ENCODE measurements at places on chromosomes 1 and 21. TPM values are rescaled to one million over a fixed set of nuclear protein-coding genes. Genes with fewer than 3 reads are reported as not detected.

DNA sequence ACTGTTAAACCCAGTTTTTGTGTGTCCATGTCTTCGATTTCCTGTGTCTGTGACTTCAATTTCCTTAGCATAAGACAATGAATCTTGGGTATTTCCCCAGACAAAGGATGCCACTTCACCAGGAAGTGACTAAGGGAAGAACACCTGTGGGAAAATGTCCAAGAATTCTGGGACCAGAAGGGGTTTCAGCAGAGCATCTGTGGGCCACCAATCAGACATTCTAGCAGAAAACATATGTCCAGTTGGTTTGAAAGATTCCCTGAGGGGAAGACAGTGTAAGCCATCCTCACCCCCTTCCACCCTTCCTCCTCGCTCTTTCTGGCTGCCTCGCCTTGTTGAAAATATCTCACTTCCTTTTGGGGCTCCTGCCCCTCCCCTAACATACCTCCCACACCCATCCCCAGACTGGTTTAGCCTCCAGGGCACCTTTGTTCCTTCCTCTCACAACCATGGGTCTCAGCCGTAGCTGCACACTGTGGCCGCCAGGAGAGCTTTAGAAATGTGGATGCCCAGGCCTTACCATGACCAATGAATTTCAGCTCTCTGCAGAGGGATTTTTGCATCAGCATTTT lies 25.5 kb upstream of the IFNAR1 start:
- no peak for DNase-seq

DNA sequence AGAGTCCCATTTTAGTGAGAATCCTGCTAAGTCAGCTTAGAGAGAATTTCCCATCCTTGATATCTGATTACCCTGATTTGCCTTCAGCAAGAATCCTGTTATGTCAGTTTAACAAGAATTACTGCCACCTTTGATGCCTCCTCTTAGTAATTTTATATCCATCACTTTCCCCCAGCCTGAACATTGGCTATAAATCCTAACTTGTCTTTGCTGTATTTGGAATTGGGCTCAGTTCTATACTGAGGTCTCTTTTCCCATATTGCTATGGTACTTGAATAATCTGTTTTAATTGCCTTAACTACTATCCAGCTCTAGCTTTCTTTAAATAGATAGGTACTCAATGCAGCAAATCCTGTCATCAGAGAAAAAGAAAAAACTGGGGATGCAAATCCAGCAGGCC lies 842.0 kb upstream of the ADAMTS5 start:
- no peak for DNase-seq

Gene CR1L
- not detected for total RNA-seq

DNA sequence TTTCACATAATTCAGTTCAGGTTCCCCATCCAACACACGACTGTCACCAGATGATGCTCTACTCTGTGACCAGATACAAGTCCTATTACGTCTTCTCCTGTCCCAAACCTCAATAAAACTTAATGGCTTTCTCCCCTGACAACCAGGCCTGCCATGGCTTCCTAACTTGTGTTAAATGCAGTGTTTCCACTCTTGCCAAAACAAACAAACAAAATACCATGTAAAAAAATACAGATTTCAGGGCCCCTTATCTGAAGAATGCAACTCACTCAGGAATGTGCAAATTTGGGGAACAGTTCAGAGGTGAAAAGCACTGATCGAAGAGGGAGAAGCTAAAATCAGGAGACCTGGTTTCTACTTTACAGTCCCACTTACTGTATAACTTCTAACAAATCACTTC lies 863 bp upstream of the NUF2 start:
- DNase-seq, result no peak

DNA sequence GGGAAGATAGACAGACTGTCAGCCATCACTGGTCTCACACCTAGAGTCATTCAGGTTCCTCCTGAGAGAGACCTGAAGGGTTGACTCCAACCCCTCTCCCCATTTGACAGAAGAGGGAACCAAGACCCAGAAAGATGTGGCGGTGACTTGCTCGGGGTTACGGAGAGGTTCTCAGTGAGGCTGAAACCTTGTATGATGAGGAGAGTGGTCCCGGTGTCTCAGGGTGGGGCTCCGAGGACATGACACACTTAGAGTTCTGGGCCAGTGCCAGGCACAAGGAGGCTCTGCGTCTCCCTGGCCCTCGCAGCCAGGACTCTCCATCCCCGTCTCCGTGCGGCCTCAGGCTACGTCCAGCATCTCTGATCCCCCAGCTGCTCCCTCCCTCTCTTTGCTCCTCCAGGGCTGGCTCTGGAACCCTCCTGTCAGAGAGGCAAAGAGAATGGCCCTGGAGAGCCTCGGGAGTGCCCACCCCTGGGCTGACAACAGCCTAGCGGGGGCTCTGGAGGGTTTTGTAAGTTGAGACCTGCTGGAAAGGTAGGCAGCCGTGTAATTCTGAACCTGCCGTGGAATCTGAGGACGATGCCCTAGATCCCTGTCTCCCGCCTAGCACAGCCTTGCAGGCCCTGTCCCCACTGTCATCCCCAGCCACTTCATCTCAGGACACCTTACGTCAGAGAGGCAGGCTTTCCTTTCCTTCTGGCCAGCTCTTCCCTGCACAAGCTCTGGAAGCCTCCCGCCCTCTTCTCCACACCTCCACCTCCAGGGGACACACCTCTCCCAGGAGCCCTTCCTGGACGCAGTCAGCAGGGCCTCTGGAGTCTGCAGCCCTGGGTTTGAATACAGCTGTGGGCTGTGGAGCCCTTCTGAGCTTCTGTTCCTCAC lies 4.1 kb downstream of the EFHD2 start:
- no peak for DNase-seq

- no peak for DNase-seq
These were observed 64.1 kb upstream of the LRP8 start for GRCh38 chr1:53391982-53392381.

Gene CDCA8
- total RNA-seq, result 12.0 TPM

DNA sequence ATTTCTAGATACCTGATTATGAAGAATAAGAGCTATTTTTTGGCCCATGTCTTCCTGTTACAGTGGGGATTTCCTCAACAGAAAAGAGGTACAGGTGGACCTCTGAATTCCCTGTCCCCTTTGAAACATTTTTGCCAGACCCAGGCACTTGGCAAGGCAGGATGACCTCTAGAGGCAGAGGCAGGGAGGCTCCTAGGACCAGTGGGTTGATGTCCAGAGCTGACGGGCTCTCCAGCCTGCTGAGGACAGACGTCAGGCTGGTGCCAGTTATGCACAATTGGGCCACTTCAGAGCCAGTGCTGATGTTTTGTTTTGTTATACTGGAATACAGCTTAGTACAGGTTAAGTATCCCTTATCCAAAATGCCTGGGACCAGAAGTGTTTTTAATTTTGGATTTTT lies 18.5 kb upstream of the A3GALT2 start:
- no peak for DNase-seq

DNA sequence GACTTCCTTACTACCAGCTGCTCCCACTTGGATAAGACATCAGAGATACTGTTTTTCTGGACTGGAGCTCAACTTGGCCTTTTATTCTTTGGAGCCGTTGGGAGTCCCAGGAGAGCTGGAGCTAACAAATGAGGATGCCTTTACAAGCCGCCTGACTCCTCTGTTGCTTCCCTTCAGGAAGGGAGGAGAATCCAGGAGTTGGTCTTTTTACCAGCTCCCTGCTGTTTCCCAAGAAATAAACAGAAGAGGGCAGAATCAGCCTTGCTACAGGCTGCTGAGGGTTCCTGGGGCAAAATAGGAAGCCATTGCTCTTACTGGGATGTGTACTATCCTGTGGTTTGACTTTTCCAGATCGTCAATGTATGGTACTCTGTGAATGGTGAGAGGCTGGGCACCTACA lies 1.5 kb downstream of the EIF3I start:
- DNase-seq, result no peak

Gene CD1E
- total RNA-seq, result not detected

DNA sequence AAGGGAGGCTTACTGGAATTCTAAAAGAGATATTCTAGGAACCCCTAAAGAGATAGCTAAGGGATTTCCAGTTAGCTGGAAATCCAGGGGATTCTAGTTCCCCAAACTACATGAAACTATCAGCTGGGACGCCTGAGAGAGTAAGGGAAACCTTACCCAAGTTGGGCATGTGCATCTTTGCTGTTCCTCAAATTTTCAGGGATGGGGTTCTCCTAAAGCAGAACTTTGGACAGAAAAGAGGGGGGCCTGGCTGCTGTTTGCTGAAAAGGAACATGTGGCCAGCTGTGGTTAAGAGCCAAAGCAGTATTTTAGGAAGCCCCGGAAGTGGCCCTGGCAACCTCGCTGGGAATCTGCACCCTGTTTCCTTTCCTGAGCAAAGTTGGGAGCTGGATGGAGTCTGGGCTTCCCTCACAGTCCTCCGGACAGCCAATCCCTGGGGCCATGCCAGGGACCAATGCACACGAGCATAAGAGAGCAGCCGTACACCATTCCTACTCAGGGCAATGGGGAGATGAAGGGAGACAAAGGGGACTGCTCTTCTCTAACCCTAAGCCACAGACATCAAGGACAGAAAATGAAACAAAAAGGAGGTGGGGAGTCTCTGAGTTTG lies 154.3 kb downstream of the PLXNA2 start:
- DNase-seq, result no peak

- no peak for DNase-seq
These were observed 66.9 kb downstream of the PRDM16 start for GRCh38 chr1:3135744-3136455.

DNA sequence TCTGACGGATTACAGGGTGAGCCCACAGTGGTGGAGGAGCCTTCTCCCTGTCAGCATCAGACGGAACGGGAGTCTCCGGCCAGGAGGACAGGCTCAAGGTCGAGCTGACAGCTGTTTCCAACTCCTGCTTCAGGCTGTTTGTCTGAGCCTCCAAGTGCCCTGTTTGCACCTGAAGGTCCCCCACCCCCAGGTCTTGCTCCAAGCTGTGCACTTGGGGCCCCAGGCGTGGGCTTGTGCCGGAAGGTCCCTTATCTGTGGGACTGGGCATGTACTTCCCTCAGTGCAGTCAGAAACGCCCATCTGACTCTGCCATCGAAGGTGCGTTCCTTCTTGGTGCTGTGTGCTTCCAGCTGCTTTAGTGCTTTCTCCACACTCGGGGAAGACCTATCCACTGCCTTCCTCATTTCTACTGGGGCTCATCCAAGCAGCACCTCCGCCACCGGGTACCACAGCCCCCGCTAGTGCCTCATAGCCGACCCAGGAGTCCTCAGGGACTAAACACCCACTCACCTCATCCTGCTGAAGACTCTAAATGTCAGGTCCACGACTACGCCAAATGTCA lies 29.5 kb upstream of the CR2 start:
- DNase-seq, result no peak

GRCh38 chr1:23615852-23616251 lies 56.6 kb upstream of the ID3 start:
- DNase-seq, result no peak

- no peak for DNase-seq
These were observed 2.3 kb downstream of the FAAP20 start for GRCh38 chr1:2192031-2192995.

DNA sequence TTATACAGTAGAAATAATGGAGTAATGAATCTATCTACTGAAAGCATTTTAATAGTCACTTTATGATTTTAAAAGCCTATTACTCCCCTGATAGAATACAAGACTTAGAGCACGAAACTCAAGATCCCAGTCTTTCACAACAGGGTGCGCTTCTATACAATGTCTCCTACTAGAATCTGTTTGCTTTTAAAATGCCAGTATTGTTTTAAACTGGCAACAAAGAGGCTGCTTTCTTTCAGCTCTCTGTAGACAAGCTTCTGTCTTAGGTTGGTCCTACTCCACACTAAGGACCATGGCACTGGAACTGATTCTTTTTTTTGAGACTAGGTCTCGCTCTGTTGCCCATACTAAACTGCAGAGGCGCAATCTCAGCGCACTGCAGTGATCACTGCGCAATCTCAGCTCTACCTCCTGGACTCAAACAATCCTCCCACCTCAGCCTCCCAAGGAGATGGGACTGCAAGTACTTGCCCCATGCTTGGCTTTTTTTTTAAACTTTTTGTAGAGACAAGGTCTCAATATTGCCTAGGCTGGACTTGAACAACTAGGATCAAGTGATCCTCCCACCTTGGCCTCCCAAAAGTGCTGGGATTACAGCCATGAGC lies 4.8 kb downstream of the DCAF8 start:
- DNase-seq, result no peak

Measured in glomerular endothelial cell (primary cell).